Right renal pelvis (tissue), 4 donors: ENCODE measurements at places on chromosomes 16 and 17. TPM values are rescaled to one million over a fixed set of nuclear protein-coding genes. Genes with fewer than 3 reads are reported as not detected.

The NOL3 gene
- 2.2 TPM for polyA plus RNA-seq

The AIPL1 gene
- not detected for polyA plus RNA-seq

The TMC5 gene
- 0.46 TPM for polyA plus RNA-seq

The SGCA gene
- 0.79 TPM for polyA plus RNA-seq

The CACNG1 gene
- polyA plus RNA-seq, result not detected

The OTOA gene
- 0.10 TPM for polyA plus RNA-seq

The MT1X gene
- polyA plus RNA-seq, result 35.5 TPM

The PDIA2 gene
- polyA plus RNA-seq, result 0.56 TPM

The C16orf46 gene
- polyA plus RNA-seq, result 1.1 TPM

The CCL15 gene
- 7.7 TPM for polyA plus RNA-seq

The PRR15L gene
- 23.6 TPM for polyA plus RNA-seq

The EVPLL gene
- polyA plus RNA-seq, result 0.49 TPM

The SMIM36 gene
- polyA plus RNA-seq, result not detected

The BRIP1 gene
- 8.1 TPM for polyA plus RNA-seq

The DNASE1 gene
- 29.5 TPM for polyA plus RNA-seq

The SLC13A5 gene
- 5.2 TPM for polyA plus RNA-seq

The ACOX1 gene
- polyA plus RNA-seq, result 34.4 TPM

The FLOT2 gene
- polyA plus RNA-seq, result 85.6 TPM

The IGF2BP1 gene
- polyA plus RNA-seq, result 18.0 TPM

The TEKT3 gene
- polyA plus RNA-seq, result 1.2 TPM

The DOC2A gene
- polyA plus RNA-seq, result 2.1 TPM

The ZFHX3 gene
- 18.0 TPM for polyA plus RNA-seq

The C17orf58 gene
- polyA plus RNA-seq, result 25.5 TPM

The ABCA3 gene
- polyA plus RNA-seq, result 5.8 TPM

The TMC8 gene
- 1.4 TPM for polyA plus RNA-seq

The CCL5 gene
- 1.7 TPM for polyA plus RNA-seq

The CPHXL2 gene
- not detected for polyA plus RNA-seq

The SEPTIN1 gene
- 2.0 TPM for polyA plus RNA-seq

The YPEL3 gene
- polyA plus RNA-seq, result 58.7 TPM

The ACSM2A gene
- 76.3 TPM for polyA plus RNA-seq

The RAB37 gene
- 5.5 TPM for polyA plus RNA-seq

The TM4SF5 gene
- polyA plus RNA-seq, result 3.5 TPM

The CRHR1 gene
- 0.55 TPM for polyA plus RNA-seq

The GNGT2 gene
- polyA plus RNA-seq, result 2.8 TPM

The KRT31 gene
- not detected for polyA plus RNA-seq

The GRAP gene
- polyA plus RNA-seq, result 7.4 TPM

The ZPBP2 gene
- not detected for polyA plus RNA-seq

The AOC2 gene
- polyA plus RNA-seq, result 1.2 TPM

The SCNN1B gene
- 11.6 TPM for polyA plus RNA-seq
